ENCODE measurements at places on chromosomes 1 and 21.

DNA sequence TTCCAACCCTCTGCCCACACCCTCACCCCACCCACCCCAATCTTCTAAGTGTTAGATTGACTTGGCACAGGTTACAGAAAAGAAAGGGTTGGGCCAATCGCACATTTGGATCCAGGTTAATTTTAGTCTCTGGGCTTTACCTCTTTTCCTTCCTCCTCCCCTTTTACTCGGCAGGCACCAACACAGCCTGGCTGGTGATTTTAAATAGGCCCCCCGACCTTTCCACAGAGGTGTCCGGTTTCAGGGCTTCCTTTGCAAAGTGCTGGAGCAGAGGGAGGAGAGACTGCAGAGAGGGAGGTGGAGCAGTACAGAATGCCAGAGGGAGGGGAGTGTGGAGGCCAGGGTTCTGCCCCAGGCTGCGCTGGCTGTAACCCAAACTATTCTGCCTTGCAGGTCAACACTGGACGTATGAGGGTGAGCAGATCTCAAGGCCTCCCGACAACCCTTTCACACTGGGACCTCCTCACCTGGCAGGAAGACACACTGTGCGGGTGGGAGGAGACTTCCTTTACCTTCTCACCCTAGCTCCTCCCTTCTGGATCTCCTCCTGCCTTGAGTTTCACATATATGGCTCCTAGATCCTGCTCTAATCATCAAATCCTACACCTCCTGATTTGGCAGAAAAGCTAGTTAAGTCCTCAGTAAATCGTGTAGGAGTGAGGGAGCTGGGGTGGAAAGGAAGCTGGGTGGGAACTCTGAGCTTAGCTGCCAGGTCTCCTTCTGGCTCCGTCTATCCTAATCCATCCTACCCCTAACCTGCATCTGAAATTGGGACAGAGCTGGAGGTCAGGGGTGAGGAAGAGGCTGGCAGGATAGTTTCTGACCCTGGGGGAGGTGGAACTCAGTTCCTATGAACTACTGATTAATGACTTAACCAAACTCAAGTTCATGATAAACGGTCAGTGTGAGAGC is 2.4 kb downstream of the CA14 start:
- no peak for DNase-seq

DNA sequence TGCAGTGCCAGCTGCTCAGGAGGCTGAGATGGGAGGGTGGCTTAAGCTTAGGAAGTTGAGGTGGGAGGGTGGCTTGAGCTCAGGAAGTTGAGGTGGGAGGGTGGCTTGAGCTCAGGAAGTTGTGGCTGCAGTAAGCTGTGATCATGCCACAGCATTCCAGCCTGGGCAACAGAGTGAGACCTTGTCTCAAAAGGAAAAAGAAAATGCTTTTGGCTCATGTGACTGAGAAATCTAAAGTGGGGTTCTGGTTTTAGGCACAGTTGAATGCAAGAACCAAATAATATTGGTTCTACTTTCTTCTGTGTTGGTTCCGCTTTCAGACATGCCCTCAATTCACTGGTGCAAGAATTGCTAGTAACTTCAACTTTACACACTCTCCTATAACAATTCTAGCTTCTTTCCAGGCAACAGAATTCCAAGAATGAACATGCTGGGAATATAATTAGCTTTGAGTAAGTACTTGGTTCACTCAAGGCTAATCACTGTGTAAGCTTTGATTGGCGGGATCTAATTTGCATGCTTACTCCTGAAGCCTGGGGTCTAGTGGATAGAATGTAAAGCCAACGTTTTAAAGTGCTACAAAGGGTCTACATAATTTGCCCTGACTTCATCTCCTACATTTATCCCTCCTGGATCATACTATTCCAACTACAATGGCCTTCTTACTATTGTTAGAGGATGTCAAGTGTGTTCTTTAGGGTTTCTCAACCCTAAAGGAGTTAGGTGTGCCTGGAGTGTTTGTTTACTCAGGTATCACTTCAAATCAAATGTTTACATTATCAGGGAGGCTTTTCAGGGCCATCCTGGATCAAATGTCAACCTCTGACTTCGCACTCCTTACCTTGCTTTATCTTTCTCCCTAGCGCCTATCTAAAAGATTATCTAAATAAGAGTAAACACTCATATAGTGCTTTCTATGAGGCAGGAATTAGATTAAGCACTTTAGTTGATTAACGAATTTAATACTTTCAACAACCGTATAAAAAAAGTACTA is 115.1 kb downstream of the SLC16A1 start:
- DNase-seq = no peak

DNA sequence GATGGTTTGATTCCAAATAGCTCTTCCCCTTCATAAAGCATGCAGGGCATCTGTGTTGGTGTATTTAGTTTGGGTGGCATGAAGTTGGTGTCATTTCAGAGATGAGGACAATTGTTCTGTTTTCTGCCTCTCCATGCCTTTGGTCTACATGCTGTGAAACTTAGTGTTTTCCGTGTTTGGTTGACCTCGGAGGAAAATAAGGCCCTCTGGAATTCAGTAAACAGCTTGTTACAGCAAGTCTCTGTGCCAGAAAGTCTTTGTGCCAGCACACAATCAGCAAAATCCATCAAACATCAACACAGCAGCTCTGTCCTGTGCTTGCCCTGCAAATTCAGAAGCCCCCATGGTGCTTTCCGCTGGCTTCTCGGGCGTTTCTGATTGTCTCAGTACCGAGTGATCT is 9.5 kb downstream of the PARK7 start:
- no peak for DNase-seq

DNA sequence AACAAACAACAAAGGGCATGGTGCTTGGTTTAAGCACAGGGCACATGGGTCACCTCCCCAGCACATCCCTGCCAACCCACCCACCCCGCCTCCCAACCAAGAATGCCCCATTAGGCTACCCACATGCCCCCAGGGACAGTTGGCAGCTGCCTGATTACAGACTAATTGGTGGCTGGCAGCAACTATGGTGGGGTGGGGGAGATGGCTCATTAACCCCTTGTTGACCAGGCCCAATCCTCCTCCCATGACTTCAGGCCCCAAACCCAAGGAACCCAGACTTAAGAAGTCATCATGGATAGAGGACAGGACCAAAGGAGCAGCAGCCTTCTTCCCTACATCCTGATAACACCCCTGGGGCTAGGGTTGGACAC is 1.3 kb downstream of the RIMS3 start:
- DNase-seq = no peak

- DNase-seq = no peak
These were observed 2.8 kb upstream of the CD1D start for GRCh38 chr1:158177700-158178450.

- DNase-seq = no peak
These were observed 209.1 kb upstream of the MAP1LC3C start for GRCh38 chr1:242208021-242208420.

GRCh38 chr1:45864167-45865106 is 61.0 kb downstream of the MAST2 start:
- no peak for DNase-seq

GRCh38 chr1:47187926-47188250 is 1.9 kb downstream of the PDZK1IP1 start:
- DNase-seq = no peak

GRCh38 chr1:8204826-8205225 is 113.1 kb upstream of the SLC45A1 start:
- DNase-seq = no peak

DNA sequence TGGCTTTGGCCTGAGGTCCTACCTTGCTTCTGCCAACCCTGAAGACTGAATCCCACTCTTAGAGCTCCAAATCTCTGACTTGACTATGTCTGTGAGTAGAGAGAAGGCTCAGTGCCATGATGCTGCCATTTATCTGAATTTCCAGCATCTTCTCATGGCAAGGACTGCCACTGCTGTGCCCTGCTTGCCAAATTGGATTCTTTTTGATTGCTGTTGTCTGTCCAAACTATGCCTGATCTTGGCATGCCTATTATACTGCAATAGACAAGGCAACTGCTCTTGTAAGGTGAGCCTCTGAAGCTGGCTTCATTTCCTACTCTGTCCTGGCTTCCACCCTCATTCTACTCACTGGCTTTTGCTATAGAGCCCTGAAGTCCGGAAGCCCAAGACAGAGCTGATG is 210.2 kb downstream of the SLC44A5 start:
- no peak for DNase-seq

DNA sequence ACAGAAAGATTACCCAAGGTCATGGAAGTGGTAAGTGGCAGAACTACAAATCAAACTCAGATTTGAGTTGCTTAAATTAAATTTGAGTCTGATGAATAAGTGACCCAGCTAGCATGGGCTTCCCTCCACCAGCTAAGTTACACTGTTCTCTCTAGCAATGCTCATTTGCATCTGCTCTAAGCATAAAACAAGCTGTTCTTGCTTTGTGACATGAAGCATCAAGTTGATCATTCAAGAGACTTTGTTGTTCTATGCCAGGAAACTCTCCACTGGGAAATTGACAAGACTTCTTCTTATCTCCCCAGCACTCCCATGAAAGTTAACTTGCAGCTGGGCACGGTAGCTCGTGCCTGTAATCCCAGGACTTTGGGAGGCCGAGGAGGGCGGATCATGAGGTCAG is 49.0 kb downstream of the SERBP1 start:
- DNase-seq = no peak

DNA sequence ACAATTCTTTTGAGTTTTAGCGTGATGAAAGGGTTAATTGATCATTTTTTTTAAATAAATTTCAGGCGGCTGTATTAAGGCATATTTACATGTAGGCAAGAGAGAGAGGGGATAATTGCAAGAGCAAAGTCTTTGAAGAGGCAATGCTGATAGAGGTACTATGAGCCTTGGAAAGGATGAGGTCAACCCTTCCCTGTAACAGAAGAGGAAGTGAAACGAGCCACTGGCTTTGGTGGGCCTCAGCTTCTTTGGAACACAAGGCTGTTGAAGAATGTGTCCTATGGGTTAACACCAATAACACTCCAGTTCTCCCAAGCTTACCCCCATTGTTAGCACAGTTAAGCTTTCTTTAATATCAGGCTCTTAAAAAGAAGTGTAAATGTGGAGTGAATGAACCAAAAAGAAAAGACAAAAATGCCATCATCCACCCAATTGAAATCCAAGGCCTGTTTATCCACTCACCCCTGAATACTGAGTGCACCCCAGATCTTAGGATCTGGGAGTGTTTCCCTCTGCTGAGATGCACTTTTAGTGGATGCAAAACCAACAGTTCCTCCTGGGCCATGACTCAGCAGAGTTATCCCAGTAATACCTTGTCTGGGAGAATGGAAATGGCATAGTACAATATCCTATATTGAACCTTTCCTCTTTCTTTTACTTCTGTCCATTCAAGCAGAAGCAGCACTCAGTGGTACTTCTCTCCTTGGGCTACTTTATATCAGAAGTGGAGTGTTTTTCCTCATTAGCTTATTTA is 216.4 kb downstream of the SLC44A5 start:
- DNase-seq = no peak

DNA sequence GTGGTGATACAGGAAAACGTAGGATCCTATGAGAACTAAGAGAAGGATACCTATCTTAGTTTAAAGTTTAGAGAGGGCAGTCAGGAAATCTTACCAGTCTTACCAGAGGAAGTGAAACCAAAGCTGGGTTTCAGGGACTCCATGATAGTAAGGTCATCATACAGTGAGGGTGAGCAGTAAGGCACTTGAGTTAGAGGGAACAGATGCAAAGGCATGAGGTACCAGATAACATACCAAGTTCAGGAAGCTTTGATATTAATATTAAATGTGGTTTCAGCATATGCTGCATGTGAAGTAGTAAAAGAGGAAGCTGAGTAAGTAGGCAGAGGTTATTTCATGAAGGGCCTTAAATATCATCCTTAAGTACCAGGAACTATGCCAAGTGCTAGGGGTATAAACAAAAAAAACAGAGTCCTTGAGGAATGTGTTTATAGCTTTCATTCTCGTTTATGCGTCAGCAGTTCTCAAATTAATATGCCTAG is 16.9 kb downstream of the ATG4C start:
- no peak for DNase-seq

- no peak for DNase-seq
These were observed 88.0 kb downstream of the NR5A2 start for GRCh38 chr1:200115532-200115931.

DNA sequence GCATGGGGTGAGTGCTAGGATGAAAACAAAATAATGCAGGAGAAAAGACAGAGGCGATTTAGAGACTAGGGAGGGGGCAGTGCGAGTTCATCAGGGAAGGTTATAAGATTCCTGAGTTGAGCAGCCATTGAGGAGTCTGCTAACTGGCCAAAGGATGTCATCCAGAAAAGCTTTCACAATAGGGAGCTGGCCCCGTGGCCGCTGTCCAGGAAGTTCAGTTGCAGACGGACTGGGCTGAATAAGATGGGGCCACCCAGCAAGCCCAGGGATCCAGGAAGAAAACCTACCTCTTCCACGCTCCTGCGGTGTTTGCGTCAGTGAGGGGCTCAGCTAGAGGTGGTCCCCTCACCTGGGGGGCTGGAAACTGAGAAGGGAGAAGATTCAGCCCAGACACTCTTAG is 4.0 kb upstream of the PKP1 start:
- no peak for DNase-seq

GRCh38 chr1:169465281-169465680 is 20.5 kb downstream of the SLC19A2 start:
- DNase-seq = no peak

- no peak for DNase-seq
These were observed 30.4 kb downstream of the KCNN3 start for GRCh38 chr1:154839691-154840090.

DNA sequence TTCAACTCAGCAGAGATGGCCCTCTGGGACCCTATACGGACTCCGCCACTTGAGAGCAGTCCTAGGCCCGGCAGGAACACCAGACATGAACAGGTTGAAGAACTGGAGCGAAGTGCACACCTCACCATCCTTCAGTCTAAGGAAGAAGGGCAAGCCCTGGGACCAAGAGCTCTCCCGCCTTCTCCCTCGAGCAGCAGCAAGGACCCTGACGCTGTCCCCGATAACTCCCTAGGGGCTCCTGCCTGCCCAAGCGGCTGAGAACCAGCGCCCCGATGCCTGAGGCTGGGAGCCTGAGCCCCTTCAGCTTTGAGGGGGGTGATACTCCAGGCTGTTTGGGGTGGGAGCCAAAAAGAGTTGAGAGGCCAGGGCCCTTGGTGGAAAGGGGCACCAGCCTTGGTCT is 10.2 kb downstream of the TMEM81 start:
- DNase-seq = no peak

DNA sequence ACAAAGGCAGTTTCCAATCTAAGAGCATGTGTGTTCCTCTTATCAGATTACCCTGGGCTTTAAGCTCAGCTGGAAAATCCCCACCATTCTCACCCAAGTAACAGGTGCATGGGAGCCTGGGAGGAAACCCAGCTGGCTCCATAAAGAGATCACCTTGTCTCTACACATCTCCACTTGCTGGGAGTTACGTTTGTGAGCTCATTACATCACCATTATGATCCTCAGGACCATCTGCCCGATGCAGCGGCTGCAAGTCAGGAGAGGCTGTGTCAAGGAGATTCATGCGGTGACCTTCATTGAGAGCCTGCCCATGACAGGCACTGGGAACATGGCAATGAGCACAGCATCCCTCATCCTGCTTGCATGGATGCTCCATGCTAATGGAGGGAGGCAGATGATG is 618.0 kb downstream of the NPHP4 start:
- DNase-seq = no peak

DNA sequence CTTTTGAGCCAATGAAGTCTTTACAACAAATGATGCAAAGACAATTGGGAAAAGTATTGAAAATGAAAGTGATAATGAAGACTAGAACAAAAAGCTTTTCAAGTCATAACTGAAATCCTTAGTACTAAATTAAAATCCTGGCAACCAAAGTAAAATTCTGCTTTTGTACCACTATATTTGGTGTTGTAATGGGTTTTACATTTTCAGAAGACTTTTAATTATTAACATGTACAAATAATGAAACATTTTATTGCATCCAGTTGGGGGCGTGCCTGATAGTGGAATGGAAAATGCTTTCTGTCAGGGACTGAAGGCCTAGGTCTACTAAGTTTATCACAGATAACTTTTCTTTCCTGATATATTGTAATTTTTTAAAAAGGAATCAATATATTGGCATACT is 89.4 kb downstream of the SDCCAG8 start:
- DNase-seq = no peak
